Fibroblast of skin of right biceps (primary cell): ENCODE measurements at places on chromosomes 16 and 17.
A peak's percentile ranks its signal among the peaks of the same experiment; 100 is the strongest.

DNA sequence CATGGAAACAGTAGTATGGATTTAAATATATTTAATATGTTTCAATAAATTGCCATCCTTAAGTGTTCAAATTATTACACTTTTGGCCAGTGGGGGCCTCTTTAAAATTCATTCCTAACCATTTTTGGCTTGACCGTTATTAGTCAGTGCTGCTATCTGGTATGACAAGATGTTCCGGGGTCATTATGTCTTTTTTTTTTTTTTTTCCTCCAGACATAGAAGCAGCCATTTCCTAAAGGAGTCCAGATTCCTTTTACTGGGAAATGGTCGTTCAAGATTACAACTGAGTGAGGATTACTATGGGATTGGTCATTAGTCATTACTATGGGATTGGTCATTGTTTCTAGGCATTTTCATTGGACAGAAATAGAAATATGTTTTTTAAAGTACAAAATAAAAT is 53.4 kb downstream of the NF1 start:
- DNase-seq: peak; percentile 21

DNA sequence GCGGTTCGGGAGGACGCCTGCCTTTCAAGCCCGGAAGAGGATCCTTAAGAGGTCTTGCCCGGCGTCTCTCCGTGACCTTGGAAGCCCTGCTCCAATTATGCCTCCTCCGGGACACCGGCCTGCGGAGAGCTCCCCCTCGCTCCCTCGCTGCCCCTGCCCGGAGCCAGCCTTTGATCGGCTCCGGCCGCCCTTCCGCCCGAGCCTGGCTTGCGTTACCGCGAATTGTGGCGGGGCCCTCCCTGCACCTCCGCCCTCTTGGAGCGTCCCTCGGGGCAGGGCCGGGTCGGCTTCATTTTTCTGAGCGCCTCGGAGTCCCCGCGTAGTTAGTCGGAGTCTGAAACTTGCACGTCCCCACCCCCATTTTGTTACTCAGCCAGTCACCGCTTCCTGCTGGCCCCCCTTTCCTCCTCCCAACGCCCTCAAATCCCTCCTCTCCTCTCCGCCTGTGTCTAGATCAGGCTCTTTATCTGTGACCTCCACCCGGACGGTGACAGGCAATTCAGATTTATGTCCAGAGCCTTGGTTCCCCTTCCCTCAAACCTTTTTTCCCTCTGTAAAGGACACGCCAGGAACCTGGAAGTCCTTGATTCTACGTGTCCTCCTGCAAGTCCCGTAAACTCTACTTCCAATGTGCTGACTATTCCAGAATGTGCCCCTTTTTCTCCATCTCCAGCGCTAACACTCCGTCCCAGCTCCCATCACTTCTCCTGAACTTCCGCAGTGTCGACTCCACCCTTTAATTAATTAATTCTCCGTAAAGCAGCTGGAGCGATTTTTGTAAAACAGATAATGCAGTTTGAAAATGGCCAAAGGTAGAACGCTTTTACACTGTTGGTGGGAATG is 569 bp upstream of the RABEP2 start:
- DNase-seq: peak; percentile 87

- no peak for DNase-seq
Observed at GRCh38 chr17:62690168-62690897, 62.9 kb downstream of the MRC2 start.

- peak; percentile 65 for DNase-seq
Observed at GRCh38 chr17:75457047-75457654, 716 bp downstream of the TMEM94 start.

DNA sequence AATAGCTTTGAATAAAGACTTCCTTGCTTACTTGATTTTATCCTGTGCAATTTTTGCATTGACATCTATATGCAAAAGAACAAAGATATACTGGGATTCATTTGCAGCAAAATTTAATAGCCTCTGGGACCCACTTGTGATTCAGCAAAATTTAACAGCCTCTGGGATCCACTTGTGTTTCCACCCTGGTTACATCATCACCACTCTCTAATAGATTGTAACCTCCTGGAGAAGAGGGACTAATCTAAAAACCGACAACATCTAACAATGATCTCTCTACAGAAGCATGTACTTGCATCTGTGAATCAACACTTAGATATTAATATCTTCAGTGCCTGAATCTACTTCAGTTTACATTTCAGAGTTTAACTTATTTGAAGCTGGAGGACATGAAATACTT is 202.0 kb upstream of the CPHXL start:
- DNase-seq: peak; percentile 62

- DNase-seq: peak; percentile 92
Observed at GRCh38 chr17:75034236-75034908, 12.4 kb downstream of the ATP5PD start.

GRCh38 chr16:59601452-59601851 is 867.3 kb upstream of the GOT2 start:
- DNase-seq: no peak

- peak; percentile 79 for DNase-seq
Observed at GRCh38 chr17:13646411-13646810, 44.7 kb upstream of the HS3ST3A1 start.
